ENCODE measurements at places on chromosomes 6 and 20. TPM values are rescaled to one million over a fixed set of nuclear protein-coding genes. Genes with fewer than 3 reads are reported as not detected.
A peak's percentile ranks its signal among the peaks of the same experiment; 100 is the strongest.

The BPIFB4 gene
- total RNA-seq = not detected

The VSX1 gene
- total RNA-seq = not detected

The GUCA1A gene
- not detected for total RNA-seq

The SLC22A7 gene
- not detected for total RNA-seq

The BAK1 gene
- total RNA-seq = 77.6 TPM

The GINS1 gene
- 28.8 TPM for total RNA-seq

DNA sequence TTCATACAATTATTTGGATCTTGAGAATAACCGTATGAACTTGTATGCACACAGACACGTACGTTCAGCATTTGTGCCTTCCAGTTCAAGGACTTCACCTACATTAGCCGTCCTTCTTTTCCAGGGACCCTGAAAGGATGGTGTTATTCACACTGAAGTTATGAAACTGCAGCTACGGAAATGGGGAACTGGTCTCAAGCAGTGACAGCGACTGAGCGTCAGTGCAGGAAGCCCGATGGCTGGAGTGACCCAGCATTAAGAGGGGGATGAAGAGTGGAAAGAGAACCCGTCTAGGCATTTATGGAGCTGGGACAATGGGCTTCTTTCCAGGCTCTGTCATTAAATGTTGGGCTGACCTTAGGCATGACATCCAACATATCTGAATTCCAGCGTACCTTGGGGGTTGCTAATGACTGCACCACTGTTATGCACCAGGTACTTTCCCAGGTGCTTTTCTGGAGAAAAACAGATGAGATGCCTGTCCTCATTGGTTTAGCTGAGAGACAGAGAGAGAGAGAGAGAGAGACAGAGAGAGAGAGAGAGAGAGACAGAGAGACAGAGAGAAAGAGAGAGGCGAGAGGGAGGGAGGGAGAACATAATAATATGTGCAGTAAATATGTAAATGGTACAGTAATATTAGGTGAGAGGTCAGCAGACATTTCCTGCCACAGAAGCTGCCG is 204.7 kb upstream of the EXOC2 start:
- peaks cover 10% of the 10 kb centered on the region for H3K27me3 ChIP-seq
- DNase-seq = no peak
- no peak overlapping the region for H3K4me3 ChIP-seq
- H3K36me3 ChIP-seq = no peaks in the 10 kb centered on the region

- peak overlapping the region; percentile 97 for H3K27ac ChIP-seq
- peak; percentile 58 for DNase-seq
- peaks cover 13% of the 10 kb centered on the region for H3K4me1 ChIP-seq
- H3K27me3 ChIP-seq = no peaks in the 10 kb centered on the region
- H3K36me3 ChIP-seq = peaks cover 23% of the 10 kb centered on the region
- peak overlapping the region; percentile 5 for H3K4me3 ChIP-seq
Measured at GRCh38 chr6:131182991-131183425, 47.7 kb downstream of the AKAP7 start.

- H3K27me3 ChIP-seq = peaks cover 9% of the 10 kb centered on the region
- H3K4me1 ChIP-seq = peaks cover 11% of the 10 kb centered on the region
- peak; percentile 43 for DNase-seq
- H3K27ac ChIP-seq = no peak overlapping the region
Measured at GRCh38 chr20:44532981-44533331, 11.1 kb upstream of the SERINC3 start.

DNA sequence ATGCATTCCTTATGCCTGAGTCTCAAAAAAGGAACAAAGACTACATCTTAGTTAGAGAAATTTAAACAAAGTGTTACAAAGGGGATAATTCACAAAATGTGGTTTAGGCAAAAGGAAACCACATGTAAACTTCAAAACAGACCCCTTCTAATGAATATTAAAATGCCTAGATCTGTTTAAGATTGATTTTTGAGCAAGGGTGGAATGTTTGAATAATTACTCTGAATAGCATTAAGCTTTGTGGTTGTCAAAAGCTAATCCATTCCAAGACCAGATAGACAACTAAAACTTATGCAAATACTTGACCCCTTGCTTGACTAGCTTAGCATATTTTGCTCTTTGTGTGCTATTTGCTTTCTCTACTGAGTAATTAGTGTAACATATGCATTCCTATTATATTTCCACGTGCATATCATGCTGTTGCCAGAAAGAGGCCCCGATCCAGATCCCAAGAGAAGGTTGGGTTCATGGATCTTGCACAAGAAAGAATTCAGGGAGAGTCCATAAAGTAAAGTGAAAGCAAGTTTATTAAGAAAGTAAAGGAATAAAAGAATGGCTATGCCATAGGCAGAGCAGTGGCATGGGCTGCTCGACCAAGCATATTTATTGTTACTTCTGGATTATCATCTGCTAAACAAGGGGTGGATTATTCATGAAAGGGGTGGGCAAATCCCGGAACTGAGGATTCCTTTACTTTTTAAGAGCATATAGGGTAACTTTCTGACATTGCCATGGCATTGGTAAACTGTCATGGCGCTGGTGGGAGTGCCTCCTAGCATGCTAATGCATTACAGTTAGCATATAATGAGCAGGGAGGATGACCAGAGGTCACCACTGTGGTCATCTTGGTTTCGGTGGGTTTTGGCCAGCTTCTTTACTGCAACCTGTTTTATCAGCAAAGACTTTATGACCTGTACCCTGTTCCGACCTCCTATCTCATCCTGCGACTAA is 1193.4 kb upstream of the EYS start:
- H3K27me3 ChIP-seq = no peaks in the 10 kb centered on the region
- H3K27ac ChIP-seq = no peak overlapping the region
- DNase-seq = no peak
- H3K36me3 ChIP-seq = no peaks in the 10 kb centered on the region
- H3K4me3 ChIP-seq = no peak overlapping the region
- H3K4me1 ChIP-seq = no peaks in the 10 kb centered on the region

DNA sequence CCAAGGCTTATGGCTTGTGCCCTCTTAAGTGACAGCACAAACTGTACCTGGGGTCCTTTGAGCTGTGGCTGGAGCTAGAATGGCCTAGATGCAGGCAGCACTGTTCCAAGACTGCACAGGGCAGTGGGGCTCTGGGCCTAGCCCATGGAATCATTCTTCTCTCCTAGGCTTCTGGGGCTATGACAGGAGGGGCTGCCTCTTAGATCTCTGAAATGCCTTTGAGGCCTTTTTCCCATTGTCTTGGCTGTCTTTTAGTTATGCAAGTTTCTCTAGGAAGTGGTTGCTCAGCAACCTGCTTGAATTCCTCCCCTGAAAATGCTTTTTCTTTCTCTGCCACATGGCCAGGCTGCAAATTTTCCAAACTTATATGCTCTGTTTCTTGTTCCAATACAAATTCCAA is 183.4 kb downstream of the WDR27 start:
- no peak overlapping the region for H3K4me3 ChIP-seq
- H3K27me3 ChIP-seq = peaks cover 3% of the 10 kb centered on the region
- no peak overlapping the region for H3K27ac ChIP-seq
- peaks cover 7% of the 10 kb centered on the region for H3K36me3 ChIP-seq
- no peaks in the 10 kb centered on the region for H3K4me1 ChIP-seq

DNA sequence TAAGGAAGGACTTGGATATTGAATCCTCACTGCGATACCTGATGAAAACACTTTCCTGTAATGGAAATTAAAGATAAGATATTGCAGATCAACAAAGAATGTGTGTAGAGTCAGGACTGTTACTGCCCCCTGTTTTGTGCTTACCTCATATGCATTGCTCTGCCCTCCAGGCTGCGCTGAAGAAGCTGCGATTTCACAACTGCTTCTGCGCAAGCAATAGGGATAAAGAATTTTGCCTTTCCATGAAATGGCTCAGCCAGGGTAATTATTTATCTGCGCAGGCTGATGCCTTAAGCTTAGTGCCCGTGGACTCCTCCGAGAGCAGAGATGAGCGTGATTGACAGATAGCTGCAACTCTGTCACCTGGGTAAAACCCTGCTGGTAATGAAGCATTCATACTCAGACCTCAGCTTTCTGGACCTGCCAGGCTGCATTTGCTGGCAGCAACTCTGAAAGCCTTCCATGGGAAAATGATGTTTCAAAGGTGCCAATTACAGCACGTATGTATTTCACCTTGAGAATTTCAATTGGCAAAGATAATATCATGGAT is 370.6 kb downstream of the SAMD5 start:
- no peak overlapping the region for H3K27ac ChIP-seq
- no peaks in the 10 kb centered on the region for H3K36me3 ChIP-seq
- no peaks in the 10 kb centered on the region for H3K27me3 ChIP-seq
- no peaks in the 10 kb centered on the region for H3K4me1 ChIP-seq
- H3K4me3 ChIP-seq = no peak overlapping the region
- DNase-seq = no peak

GRCh38 chr6:169409742-169410312 is 156.2 kb upstream of the THBS2 start:
- DNase-seq = no peak
- H3K27ac ChIP-seq = no peak overlapping the region
- H3K36me3 ChIP-seq = no peaks in the 10 kb centered on the region
- no peaks in the 10 kb centered on the region for H3K4me1 ChIP-seq
- no peak overlapping the region for H3K4me3 ChIP-seq

DNA sequence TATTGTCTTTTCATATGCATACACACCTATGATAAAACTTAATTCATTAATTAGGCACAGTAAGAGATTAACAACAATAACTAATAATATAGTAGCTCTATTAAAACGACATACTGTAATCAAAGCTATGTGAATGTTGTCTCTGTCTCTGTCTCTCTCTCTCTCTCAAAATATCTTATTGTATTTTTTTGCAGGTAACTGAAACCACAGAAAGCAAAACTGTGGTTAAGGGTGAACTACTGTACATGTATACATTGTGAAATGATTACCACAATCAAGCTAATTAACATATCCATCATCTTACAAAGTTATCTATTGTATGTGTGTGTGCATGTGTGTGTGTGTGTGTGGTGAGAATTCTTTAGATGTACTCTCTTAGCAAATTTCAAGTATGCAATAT is 242.0 kb upstream of the RSPO3 start:
- H3K4me1 ChIP-seq = no peaks in the 10 kb centered on the region
- no peak overlapping the region for H3K4me3 ChIP-seq
- no peak for DNase-seq
- H3K27ac ChIP-seq = no peak overlapping the region
- H3K27me3 ChIP-seq = no peaks in the 10 kb centered on the region

GRCh38 chr6:144285548-144285797 is 338 bp downstream of the UTRN start:
- H3K36me3 ChIP-seq = no peaks in the 10 kb centered on the region
- H3K27me3 ChIP-seq = peaks cover 31% of the 10 kb centered on the region
- H3K27ac ChIP-seq = peak overlapping the region; percentile 64
- no peak for DNase-seq

DNA sequence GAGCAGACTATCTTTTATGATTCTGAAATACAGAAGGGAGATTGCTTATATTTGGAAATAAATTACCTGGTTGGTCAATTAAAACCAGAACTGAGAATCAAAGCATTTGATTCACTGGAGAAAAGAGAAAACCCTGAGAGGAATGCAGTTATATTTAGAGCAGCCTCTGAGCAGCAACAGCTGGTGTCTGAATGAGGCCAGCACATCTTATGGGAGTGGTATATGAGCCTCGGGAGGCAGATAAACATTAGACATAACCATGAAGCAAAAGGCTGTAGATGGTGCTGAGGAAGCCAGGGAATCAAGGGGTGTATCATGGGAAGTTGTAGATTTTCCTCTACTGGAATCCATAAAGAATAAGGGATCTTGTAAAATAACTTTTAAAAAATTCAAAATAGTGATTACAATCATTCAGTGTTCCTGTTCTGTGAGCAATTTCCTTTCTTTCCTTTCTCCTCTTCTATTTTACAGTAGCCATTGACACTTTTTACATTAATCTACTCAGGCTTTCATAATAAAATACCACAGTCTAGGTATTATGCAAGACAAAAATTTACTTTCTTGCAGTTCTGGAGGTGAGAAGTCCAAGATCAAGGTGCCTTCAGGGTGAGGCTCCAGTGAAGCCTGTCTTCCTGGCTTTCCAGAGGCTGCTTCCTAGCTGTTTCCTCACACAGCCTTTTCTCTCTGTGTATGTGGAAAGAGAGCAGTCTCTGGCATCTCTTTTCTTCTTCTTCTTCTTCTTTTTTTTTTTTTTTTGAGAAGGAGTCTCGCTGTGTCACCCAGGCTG is 32.8 kb upstream of the ENPP5 start:
- H3K4me1 ChIP-seq = no peaks in the 10 kb centered on the region
- H3K27me3 ChIP-seq = no peaks in the 10 kb centered on the region
- no peak for DNase-seq
- H3K36me3 ChIP-seq = no peaks in the 10 kb centered on the region

DNA sequence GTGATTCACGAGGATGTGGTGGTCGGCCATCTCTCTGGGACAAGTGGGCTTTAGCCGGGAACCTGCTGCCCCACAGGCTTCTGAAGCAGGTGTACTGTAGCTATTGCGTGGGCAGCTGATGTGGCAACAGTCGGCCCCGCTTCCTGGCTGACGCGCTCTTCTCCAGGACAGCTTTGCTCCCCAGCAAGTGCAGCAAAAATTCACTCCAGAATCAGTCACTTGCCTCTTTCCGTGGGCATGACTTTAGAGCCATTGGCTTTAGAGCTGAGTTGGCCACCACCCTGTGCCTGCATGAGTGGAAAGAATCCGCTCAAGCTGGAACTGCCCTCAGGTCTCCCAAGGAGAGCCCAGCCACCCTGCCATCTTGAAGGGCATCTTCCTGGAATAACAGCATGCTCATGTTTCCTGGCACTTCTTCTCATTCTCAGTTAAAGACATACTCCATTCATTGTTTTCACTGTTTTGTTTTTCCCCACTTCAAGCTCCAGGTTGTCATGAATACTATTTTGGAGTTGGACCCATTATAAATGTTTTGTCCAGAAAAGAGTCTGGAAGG is 178.3 kb downstream of the ZDHHC14 start:
- no peak overlapping the region for H3K27ac ChIP-seq
- peaks cover 15% of the 10 kb centered on the region for H3K36me3 ChIP-seq
- H3K4me1 ChIP-seq = peaks cover 66% of the 10 kb centered on the region
- DNase-seq = no peak
- no peak overlapping the region for H3K4me3 ChIP-seq

GRCh38 chr20:4896119-4896702 is 105.1 kb downstream of the SLC23A2 start:
- no peak overlapping the region for H3K4me3 ChIP-seq
- DNase-seq = no peak
- H3K36me3 ChIP-seq = peaks cover 19% of the 10 kb centered on the region
- H3K27me3 ChIP-seq = no peaks in the 10 kb centered on the region
- peaks cover 6% of the 10 kb centered on the region for H3K4me1 ChIP-seq
- no peak overlapping the region for H3K27ac ChIP-seq

DNA sequence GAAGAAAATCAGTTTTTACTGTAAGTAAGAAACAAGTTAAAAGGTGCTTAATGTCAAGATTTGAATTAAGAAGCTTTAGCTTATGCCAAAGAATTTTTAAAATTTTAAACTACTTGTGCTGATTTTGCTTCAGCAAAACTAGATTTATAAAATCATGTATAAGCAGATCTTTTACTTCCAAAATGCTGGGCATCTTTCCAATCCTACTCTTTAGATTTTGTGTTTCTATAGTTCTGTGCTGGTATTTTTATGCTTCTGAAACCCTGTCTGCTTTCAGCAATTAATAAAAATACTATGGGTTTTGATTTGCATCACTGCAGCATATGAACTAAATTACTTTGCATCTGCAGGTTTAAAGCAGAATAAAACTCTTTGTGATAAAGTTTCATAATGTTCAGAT is 238.6 kb upstream of the RNF217 start:
- H3K27ac ChIP-seq = no peak overlapping the region
- DNase-seq = no peak
- no peaks in the 10 kb centered on the region for H3K36me3 ChIP-seq

GRCh38 chr6:21070620-21071019 is 522.9 kb upstream of the SOX4 start:
- H3K4me3 ChIP-seq = no peak overlapping the region
- H3K27ac ChIP-seq = no peak overlapping the region
